ENCODE measurements at places on chromosomes 5 and 9.

DNA sequence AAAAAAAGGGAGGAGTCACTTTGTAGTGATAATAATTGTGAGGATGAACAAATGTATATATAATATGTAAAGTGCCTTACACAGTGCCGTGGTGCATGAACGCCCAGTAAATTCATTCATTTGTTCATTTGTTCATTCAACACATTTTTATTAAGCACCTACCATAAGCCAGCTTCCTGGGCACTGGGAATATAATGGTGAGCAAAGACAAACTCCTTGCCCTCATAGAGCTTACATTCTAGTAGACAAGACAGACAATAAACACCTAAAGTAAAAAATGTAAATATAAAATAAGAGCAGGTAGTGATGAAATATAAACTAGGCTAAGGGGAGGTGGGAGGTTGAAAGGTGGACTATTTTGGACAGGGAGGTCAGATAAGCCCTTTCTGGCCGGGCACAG is 32.0 kb downstream of the SPRY4 start:
- DNase-seq, result no peak

DNA sequence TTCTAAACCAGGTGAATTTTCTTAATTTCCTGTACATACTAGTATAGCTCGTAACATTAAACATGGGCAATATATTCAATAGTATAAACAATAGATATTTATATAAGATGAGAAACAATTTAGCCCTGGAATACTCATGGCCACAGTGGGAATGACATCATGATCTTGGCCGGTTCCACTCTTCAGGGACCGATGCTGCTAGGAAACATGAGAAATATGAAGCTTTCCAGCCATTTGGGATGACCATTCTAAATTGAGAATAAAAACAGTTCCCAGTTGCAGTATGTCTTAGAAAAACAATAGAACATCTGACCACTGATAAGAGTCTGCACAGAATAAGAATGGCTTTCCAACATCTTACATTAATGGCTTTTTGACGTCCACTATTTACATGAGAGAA is 33.3 kb upstream of the SLCO6A1 start:
- DNase-seq, result no peak

DNA sequence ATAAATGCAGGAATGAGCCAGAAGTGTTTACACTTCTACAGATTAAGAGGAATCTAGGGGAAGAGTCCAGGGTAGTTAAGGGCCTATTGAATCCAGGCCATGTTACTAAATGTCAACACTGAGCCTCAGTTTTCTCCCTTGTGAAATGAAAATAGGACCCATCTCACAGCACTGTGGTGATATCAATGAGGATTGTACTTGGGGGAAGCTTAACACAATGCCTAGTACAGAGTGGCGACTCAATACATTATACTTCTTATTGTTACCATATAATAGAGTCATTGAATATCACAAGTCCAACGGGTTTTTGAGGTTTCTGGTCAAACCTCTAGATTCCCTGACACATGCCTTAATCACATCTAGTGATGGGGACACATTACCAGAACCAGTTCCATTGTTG is 4.6 kb downstream of the TRUB2 start:
- DNase-seq, result no peak

GRCh38 chr5:25570067-25570583 is 925.3 kb upstream of the CDH10 start:
- no peak for DNase-seq

DNA sequence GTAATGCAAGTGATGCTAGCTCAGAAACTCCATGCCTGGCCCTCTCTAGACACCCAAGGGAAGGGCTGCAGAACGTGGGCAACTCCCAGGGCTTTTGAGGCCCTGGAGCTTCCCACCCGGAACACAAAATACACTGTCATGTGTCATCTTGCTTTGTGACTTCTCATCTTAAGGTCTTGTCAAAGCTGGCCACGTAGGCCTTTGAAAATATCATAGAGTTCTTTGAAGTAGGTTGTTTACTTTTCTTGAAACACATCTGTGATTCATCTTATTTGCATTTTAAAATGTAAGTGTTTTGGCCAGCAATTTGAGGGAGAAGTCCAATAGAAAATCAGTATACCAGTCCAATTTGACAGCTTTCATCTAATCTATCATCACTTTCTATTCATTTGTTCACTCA is 40.2 kb upstream of the PALM2AKAP2 start:
- no peak for DNase-seq

DNA sequence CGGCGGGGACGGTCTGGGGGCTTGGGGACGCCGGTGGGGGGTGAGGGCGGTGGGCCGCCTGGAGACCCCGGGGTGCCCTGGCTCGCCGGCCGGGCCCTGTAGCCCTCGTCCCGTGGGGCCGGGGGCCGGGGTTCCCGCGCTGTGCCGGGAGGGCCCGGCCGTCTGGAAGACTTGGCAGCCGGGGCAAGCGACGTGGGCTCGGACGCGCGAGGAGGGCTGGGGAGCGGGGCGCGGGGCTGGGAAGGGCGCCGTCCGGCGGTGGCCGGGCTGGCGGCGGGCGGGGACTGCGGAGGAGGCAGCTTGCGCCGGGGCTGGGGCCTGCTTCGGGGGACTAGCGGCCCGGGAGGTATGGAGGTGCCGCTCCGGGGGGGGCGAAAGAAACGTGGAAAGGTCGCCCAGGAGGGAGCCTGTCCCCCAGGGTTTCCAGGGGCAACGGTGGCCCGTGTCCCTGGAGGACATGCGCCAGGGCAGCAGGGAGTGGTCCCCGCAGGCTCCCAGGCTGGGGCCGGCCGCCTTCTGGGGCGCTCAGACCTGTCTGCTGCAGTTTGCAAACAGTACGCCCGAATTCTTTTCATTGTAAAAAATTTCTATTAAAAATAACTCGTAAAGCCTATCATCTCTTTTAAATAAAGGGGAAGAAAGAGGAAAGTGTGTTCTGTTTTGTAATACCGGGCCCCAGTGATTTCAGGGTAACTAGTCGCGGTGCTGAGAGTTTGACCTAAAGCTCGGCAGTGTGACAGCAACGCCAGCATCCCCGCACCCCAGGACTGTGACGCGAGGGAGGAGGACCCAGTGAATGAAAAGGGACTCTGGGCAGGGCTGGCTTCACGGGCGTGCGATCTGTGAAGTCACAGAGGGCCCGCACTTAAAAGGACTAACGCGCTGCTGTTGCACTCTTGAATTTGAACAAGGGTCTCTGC is 752 bp upstream of the ANKH start:
- DNase-seq, result peak; percentile 38

GRCh38 chr5:81989204-81989603 is 17.4 kb downstream of the ATG10 start:
- no peak for DNase-seq

DNA sequence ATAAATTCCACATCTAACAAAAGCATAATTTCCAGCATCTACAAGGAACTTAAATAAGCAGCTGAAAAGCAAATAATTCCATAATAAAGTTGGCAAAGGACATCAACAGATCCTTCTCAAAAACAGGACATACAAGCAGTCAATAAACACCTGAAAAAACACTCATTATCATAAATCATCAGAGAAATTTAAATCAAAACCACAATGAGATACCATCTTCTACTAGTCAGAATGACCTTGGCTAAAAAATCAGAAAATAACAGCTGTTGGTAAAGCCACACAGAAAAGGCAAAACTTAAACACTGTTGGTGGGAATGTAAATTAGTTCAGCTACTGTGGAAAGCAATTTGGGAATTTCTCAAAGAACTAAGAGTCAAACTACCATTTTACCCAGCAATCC is 1371.1 kb upstream of the ACO1 start:
- no peak for DNase-seq

- DNase-seq, result no peak
These were observed 465.7 kb downstream of the DIRAS2 start for GRCh38 chr9:90176901-90177300.

GRCh38 chr9:32503008-32503407 is 23.0 kb downstream of the RIGI start:
- no peak for DNase-seq

GRCh38 chr9:125893277-125893676 is 146.1 kb downstream of the PBX3 start:
- no peak for DNase-seq

Data from stimulated activated CD8-positive, alpha-beta memory T cell treated with anti-CD3 and anti-CD28 coated beads, Interleukin-2, amount 100 ng/mL, for 1 hour (primary cell).